ENCODE measurements at places on chromosomes 3 and 15.
A peak's percentile ranks its signal among the peaks of the same experiment; 100 is the strongest.

DNA sequence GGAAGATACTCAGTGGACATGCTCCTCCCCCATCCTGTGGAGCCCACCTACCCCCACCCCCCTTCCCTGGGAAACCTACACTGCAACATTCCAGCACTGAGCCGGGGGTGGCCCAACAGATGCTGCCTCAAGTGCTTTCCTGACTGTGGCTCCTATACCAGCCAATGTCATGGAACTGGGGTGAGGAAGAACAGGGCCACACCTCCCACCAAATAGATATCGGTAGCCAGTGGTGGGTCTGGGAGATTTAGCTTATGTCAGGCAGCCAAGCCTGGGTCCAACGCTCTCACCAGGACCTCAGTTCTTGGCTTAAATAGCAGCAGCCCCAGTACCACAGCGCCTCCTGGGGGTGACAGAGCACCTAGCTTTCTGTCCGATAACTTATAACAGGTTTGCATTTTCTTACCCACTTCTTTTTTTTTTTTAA, 30.3 kb downstream of the CDC25A start:
- no peaks in the 10 kb centered on the region for H3K36me3 ChIP-seq
- H3K27me3 ChIP-seq: no peaks in the 10 kb centered on the region
- DNase-seq: peak; percentile 43

DNA sequence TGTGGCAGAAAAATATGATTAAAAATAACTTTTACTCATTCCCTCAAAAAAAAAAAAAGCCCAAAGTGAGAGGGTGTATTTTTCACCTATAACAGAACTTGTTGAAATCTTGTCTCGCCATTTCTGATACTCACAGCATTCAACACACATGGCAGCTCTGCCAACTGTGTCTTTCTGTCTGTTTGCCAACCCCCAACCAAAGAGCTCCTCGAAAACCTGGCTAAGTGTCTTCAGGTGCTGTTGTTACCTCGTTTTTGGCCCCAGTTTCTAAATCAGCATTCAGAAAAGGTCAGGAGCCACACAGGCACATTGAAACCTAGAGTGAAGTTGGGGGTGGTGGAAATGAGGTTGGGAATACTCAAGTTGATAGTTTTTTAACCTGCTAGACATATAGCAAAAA, 123.5 kb downstream of the TMEM108 start:
- no peaks in the 10 kb centered on the region for H3K4me1 ChIP-seq
- no peak overlapping the region for H3K27ac ChIP-seq
- no peak for DNase-seq
- no peaks in the 10 kb centered on the region for H3K36me3 ChIP-seq
- no peaks in the 10 kb centered on the region for H3K27me3 ChIP-seq
- no peak overlapping the region for H3K4me3 ChIP-seq

- no peaks in the 10 kb centered on the region for H3K27me3 ChIP-seq
- H3K27ac ChIP-seq: peak overlapping the region; percentile 63
- no peaks in the 10 kb centered on the region for H3K36me3 ChIP-seq
- peaks cover 21% of the 10 kb centered on the region for H3K4me1 ChIP-seq
- no peak overlapping the region for H3K4me3 ChIP-seq
- DNase-seq: peak; percentile 41
Observed at GRCh38 chr3:115165266-115165665, 18.2 kb upstream of the ZBTB20 start.

- H3K36me3 ChIP-seq: no peaks in the 10 kb centered on the region
- no peak overlapping the region for H3K4me3 ChIP-seq
- H3K4me1 ChIP-seq: no peaks in the 10 kb centered on the region
- no peak for DNase-seq
- H3K27me3 ChIP-seq: no peaks in the 10 kb centered on the region
Observed at GRCh38 chr3:110623571-110623970, 448.0 kb upstream of the NECTIN3 start.

- H3K4me1 ChIP-seq: no peaks in the 10 kb centered on the region
- H3K36me3 ChIP-seq: peaks cover 84% of the 10 kb centered on the region
- no peak for DNase-seq
- no peak overlapping the region for H3K27ac ChIP-seq
- no peaks in the 10 kb centered on the region for H3K27me3 ChIP-seq
Observed at GRCh38 chr15:84643838-84644237, 10.2 kb downstream of the WDR73 start.

- H3K4me3 ChIP-seq: no peak overlapping the region
- no peak for DNase-seq
- H3K4me1 ChIP-seq: no peaks in the 10 kb centered on the region
- H3K36me3 ChIP-seq: no peaks in the 10 kb centered on the region
- no peak overlapping the region for H3K27ac ChIP-seq
- no peaks in the 10 kb centered on the region for H3K27me3 ChIP-seq
Observed at GRCh38 chr3:175948041-175948440, 1088.9 kb downstream of the NAALADL2 start.

DNA sequence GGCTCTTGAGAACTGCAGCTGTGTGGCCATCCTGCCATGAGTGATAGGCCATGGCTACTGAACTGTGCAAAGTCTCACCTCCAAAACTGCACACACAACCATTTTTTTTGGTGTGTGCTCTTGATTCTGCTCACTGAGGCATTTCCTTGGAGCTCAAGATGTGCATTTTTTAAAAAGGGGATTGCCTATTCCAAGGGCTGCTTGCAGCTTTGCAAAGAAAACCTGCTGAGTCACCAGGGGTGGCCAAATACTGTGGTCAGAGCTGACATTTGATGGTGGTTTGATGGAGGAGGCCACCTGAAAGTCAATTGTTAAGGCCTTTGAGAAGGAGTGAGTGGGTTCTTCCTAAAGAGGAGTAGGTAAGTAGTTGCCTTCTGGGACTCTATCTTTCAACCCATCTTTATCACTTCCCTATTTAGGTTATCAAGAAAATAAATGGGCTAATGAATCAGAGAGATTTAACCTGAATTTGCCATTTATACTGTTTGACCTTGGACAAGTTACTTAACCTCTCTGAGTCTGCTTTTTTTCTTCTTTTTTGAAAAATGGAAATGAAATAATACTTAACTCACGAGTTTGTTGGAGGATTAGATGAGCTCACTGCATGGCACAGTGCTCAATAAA, 87.9 kb downstream of the CHST2 start:
- DNase-seq: no peak
- H3K4me1 ChIP-seq: no peaks in the 10 kb centered on the region
- H3K27me3 ChIP-seq: no peaks in the 10 kb centered on the region
- H3K27ac ChIP-seq: no peak overlapping the region

DNA sequence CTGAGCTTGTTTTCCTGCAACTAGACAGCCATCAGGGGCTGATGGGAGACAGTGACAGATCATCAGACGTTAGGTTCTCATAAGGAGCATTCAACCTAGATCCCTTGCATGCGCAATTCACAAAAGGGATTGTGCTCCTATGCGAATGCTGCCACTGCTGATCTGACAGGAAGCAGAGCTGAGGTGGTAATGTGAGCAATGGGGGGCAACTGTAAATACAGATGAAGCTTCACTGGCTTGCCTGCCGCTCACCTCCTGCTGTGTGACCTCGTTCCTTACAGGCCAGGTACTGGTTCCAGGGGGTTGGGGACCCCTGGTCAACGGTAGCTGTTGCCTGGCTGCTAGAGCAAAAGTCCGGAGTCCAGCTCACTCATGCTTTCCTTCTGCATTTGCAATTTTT, 26.4 kb upstream of the KCNAB1 start:
- no peaks in the 10 kb centered on the region for H3K4me1 ChIP-seq
- no peak overlapping the region for H3K27ac ChIP-seq
- H3K4me3 ChIP-seq: no peak overlapping the region
- no peak for DNase-seq

GRCh38 chr3:15726881-15727280, 70.9 kb downstream of the ANKRD28 start:
- no peak overlapping the region for H3K27ac ChIP-seq
- no peak overlapping the region for H3K4me3 ChIP-seq
- H3K4me1 ChIP-seq: no peaks in the 10 kb centered on the region

GRCh38 chr3:124787476-124788195, 57.4 kb downstream of the UMPS start:
- no peaks in the 10 kb centered on the region for H3K36me3 ChIP-seq
- H3K27ac ChIP-seq: no peak overlapping the region
- H3K27me3 ChIP-seq: no peaks in the 10 kb centered on the region
- H3K4me3 ChIP-seq: no peak overlapping the region
- DNase-seq: no peak

DNA sequence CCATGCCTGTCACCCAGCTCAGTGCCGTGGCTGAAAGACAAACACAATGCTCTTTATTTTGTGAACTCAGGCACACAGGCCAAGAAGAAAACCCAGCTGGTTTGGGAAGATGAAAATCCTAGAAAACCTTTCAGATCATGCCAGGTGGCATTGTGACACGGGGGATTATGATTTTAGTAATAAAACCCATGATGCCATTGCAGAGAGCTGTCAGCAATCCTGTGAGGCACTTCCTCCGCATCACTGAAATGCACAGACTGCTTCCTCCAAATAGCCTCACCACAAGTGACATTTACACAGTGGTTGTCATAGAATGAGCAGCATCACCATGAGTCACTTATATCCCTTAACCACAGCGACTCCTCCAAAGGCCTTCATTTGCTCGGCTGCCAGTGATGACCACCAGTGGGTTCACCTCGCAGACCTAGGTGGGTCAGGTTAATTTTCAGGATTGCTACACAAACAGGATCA, 22.7 kb downstream of the ABHD6 start:
- H3K27me3 ChIP-seq: no peaks in the 10 kb centered on the region
- H3K36me3 ChIP-seq: peaks cover 15% of the 10 kb centered on the region
- H3K27ac ChIP-seq: no peak overlapping the region

DNA sequence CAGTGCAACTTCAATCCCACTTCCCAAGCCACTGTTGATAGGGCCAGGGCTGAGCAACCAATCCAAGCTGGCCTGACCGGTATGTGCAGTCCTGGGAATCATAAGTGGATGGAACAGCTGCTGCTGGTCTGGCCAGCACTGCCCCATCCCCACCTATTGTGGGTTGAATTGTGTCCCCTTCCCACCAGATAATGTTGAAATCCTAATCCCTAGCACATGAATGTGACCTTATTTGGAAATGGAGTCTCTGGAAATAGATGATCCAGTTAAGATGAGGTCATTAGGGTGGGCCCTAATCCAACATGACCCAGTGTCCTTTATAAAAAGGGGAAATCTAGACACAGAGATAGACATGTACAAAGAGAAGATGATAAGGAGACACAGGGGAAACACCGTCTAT, 13.7 kb upstream of the PDIA5 start:
- no peak overlapping the region for H3K27ac ChIP-seq
- no peak for DNase-seq
- no peaks in the 10 kb centered on the region for H3K36me3 ChIP-seq
- H3K27me3 ChIP-seq: peaks cover 16% of the 10 kb centered on the region
- H3K4me1 ChIP-seq: no peaks in the 10 kb centered on the region

DNA sequence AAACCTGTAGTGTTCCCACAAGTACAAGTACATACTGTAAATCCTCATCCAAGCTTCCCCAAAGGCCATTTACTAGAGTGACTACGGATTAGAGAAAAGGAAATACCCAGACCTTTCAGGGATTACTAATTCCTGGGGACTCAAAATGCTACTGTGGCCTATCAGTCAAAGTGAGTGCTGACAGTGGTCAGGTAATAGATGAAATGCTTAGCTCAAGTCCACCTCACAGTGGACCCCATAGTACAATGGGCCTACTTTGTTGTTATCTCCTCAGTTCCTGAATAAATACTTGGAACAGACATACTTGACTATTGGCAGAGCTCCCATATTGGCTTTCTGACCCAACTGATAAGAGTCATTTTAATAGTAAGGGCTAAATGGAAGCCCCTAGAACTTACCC, 61.6 kb downstream of the MAP4 start:
- no peak overlapping the region for H3K27ac ChIP-seq
- H3K4me1 ChIP-seq: no peaks in the 10 kb centered on the region
- H3K27me3 ChIP-seq: no peaks in the 10 kb centered on the region
- no peak overlapping the region for H3K4me3 ChIP-seq
- no peaks in the 10 kb centered on the region for H3K36me3 ChIP-seq
- no peak for DNase-seq

DNA sequence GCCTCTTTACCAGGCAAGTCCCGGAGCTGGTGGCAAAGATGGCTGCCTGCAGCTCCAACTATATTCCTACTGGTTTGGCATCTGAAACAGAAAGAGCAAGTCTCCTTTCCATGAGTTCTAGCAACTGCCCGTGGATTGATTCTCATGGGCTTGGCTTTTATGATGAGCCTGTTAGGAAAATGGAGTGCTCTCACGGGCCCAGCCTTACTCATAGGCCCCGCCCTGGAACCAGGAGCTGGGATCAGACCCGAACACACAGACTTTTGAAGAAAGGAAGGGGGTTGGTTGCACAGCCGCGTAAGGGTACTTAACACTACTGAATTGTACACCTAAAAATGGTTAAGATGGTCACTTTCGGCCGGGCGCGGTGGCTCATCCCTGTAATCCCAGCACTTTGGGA, 2.9 kb downstream of the NRROS start:
- H3K36me3 ChIP-seq: peaks cover 5% of the 10 kb centered on the region
- peak overlapping the region; percentile 14 for H3K27ac ChIP-seq
- no peaks in the 10 kb centered on the region for H3K27me3 ChIP-seq
- DNase-seq: no peak

DNA sequence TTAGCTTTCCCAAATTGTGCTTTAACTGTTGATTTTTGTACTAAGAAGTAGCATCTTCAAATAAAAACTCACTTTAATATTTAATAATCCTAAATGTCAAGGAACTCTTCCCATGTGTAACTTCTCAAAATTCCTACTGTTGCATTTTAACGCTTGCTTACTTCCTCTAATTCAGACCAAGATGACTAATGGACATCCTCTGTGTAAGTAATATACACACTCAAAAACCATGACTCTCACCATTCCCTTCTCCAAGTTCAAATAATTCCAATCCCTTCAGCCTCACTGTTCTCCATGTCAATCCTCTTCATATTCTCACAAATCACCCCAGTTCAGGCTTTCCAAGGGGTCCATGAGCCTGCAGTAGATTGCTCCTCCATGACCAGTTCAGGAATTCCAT, 13.0 kb downstream of the MRPL46 start:
- peaks cover 10% of the 10 kb centered on the region for H3K4me1 ChIP-seq
- no peaks in the 10 kb centered on the region for H3K36me3 ChIP-seq
- H3K27ac ChIP-seq: no peak overlapping the region
- peaks cover 8% of the 10 kb centered on the region for H3K27me3 ChIP-seq

GRCh38 chr3:113783463-113783862, 36.6 kb downstream of the ATP6V1A start:
- no peak overlapping the region for H3K4me3 ChIP-seq
- H3K4me1 ChIP-seq: no peaks in the 10 kb centered on the region
- H3K27ac ChIP-seq: no peak overlapping the region
- no peak for DNase-seq
- H3K36me3 ChIP-seq: no peaks in the 10 kb centered on the region

GRCh38 chr3:89300526-89300925, 193.1 kb downstream of the EPHA3 start:
- no peaks in the 10 kb centered on the region for H3K36me3 ChIP-seq
- H3K4me3 ChIP-seq: no peak overlapping the region
- H3K4me1 ChIP-seq: no peaks in the 10 kb centered on the region
- H3K27ac ChIP-seq: no peak overlapping the region

GRCh38 chr15:58318517-58318916, 113.3 kb upstream of the LIPC start:
- H3K4me3 ChIP-seq: no peak overlapping the region
- DNase-seq: no peak
- no peak overlapping the region for H3K27ac ChIP-seq
- H3K4me1 ChIP-seq: peaks cover 16% of the 10 kb centered on the region
- no peaks in the 10 kb centered on the region for H3K36me3 ChIP-seq
- H3K27me3 ChIP-seq: no peaks in the 10 kb centered on the region

- DNase-seq: no peak
- H3K27ac ChIP-seq: no peak overlapping the region
- no peaks in the 10 kb centered on the region for H3K36me3 ChIP-seq
- no peaks in the 10 kb centered on the region for H3K4me1 ChIP-seq
- H3K4me3 ChIP-seq: no peak overlapping the region
Observed at GRCh38 chr3:169244119-169244864, 419.2 kb downstream of the MECOM start.

Measured in T-cell (primary cell).